ENCODE measurements at places on chromosomes 6 and 20.
A peak's percentile ranks its signal among the peaks of the same experiment; 100 is the strongest.

- DNase-seq: no peak
Measured at GRCh38 chr20:13492001-13492481, 146.7 kb downstream of the TASP1 start.

DNA sequence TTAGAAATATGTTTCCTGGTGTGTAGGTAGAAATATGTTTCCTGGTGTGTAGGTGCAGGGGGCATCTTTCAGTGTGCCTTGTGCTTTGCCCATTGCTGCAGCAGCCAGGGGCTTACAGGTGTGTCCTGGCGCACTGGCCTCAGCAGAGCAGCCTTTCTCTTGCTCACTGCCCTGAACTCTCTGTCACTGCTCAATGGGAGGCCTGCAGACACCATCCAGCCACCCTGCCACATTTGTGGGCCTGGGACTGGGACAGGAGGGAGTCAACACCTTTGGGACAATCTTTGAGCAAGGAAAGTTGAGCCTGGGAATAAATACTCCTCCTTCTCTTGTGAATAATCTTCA, 62.4 kb upstream of the RBM24 start:
- DNase-seq: no peak

DNA sequence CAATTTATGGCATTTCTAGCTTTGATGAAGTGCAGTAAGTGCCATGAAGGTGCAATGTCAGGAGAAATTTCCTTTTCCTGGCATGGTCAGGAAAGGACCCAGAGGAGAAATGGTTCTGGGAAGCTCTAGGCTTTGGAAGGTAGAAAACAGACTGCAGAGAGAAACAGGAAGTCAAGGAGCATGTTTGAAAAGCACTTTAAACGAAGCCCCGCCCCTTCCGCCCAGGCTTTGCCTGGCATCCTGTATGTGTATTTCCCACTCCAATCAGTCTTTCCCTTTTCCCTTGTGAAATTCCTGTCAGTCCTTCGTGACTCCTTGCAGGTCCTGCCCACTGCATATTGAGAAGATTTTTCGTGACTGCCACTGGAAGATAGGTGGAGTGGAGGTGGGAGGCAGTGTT, 320.9 kb upstream of the SASH1 start:
- DNase-seq: no peak

GRCh38 chr6:56595490-56596122, 47.1 kb downstream of the DST start:
- no peak for DNase-seq

- DNase-seq: no peak
Measured at GRCh38 chr6:379410-380181, 12.0 kb upstream of the IRF4 start.

DNA sequence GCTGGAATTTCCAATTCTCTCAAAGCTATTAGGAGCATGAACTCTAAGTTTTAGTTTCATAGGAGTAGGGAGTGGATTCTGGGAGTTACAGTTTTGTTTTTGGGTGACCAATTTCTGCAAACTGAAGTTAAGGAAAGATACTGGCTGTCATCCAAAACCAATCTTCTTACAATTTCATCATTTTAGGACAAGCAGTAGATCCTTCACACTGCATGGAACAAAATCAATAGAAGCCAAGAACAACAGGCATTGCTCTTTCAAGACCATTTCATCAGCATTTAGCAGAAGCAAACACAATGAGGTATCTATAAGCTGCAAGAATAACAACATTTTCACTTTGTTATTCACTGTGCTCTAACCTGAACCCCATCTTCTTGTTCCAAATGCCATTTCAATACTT, 173.0 kb downstream of the GMDS start:
- DNase-seq: no peak

DNA sequence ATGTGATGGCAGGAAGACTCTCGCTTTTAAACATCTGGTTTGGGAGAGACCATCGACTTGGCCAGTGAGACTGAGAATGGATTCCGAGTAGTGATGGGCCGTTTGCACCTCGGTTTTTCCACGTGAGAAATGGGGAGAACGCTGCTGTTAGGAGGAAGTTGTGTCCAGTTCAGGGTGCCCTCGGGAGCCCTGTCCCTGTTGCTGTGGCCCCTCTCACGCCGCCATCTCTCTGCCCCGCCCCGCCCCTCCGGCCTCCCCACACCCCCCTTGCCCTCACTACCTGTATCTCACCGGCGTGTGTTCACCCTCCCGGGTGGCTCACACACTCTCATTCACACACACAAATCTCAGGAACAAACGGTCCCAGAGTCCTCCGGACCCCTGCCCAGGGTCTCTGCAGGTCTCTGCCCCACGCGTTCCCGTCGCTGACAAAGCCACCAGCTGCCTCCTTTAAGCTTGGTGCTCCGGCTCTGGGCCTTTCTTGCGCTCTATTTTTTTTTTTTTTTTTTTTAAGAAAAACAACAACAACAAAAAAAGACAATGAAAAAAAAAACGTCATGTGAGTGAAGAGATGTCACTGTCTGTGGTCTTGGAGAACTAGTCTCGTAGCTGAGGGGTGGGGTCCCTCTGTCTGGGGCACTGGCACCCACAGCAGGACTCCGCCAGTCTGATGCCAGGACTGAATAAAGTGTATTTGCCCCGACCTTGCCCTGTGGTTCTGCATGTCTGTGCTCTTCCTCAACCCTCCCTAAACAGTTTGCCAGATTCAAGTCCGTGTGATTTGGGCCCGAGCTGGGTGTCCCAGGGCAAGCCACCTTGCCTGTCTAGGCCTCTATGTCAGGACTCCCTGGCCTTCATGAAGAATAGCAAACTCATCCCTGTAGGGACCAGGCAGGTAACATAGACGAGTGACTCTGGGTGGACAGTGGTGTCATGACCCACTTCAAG, 2.9 kb downstream of the SOX12 start:
- no peak for DNase-seq

DNA sequence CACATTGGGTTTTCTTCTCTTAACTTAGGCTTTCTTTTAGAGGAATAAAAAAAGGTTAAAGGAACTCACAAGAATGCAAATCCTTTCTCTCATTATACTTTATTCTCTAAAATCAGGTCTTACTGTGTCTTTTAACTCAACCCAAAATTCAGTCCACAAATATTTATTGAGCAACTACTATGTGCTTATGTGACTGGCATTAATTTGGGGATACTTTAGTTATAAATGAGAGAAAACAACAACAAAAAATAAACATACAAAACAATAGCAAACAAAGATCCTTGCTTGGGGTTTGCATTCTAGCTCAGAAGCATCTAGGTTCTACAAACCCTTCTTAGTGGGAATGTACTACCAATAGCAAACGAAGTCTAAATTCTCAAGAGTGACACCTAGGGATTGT, 266.2 kb downstream of the UTRN start:
- DNase-seq: no peak

- no peak for DNase-seq
Measured at GRCh38 chr6:138526822-138527235, 27.5 kb upstream of the NHSL1 start.

- DNase-seq: no peak
Measured at GRCh38 chr6:128230267-128230989, 290.0 kb downstream of the PTPRK start.

DNA sequence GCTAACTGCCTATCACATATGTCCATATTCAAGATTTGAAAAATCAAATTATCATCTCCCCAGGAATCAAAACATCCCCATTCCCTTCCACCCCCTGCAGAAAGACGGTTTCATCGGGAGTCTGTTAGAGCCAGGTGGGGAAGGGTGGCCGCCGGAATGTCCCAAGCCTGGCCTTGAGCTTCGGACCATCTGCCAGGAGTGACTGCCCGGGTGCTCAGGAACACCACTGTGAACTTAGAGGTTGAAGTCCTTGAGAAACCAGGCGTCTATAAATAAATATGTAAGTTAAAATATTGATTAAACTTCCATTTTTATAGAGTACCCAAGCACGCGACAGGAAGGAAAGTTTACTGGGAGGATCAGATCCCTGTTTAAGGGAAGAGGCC, 250.8 kb downstream of the DLL1 start:
- no peak for DNase-seq

- no peak for DNase-seq
Measured at GRCh38 chr6:41768545-41769308, 11.0 kb downstream of the FRS3 start.

GRCh38 chr6:81105998-81106397, 646.5 kb downstream of the TENT5A start:
- no peak for DNase-seq

DNA sequence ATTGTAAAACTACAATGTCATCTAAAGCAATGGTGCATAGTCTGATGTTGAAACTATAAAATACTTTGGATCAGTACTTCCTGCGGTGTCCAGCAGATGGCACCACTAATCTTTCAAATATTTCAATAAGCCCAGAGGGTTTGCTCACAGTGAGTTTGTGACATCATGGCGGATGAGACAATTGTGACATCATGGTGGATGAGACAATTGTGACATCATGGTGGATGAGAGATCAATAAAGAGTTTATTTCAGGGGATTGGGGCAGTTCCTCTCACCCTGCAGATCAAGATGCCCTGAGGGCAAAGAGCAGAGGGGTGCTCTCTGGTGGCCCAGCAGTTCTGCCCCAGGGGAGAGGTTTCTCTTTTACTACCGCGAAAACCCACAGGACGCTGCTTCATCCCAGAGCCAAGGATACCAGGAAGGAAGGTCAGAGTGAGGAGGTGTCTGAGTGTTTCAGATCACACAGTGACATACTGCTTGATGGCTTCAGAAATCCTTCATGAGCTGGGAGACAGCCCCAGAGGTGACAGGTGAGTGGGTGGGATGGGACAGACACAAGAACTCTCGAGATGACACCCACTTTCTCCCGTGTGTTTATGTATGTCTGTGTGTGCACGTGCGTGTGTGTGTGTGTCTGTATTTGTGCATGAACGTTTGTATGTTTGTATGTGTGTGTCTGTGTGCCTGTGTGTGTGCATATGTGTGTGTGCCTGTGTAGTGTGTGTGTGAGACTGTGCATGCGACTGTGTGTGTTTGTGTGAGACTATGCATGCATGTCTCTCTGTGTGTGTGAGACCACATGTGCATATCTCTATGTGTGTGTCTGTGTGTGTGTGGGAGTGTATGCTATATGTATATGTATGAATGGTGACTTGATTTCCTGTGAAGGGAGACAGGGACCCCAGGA, 7.3 kb upstream of the ULBP2 start:
- peak; percentile 43 for DNase-seq

GRCh38 chr20:48294196-48294595, 508.9 kb upstream of the SULF2 start:
- no peak for DNase-seq

DNA sequence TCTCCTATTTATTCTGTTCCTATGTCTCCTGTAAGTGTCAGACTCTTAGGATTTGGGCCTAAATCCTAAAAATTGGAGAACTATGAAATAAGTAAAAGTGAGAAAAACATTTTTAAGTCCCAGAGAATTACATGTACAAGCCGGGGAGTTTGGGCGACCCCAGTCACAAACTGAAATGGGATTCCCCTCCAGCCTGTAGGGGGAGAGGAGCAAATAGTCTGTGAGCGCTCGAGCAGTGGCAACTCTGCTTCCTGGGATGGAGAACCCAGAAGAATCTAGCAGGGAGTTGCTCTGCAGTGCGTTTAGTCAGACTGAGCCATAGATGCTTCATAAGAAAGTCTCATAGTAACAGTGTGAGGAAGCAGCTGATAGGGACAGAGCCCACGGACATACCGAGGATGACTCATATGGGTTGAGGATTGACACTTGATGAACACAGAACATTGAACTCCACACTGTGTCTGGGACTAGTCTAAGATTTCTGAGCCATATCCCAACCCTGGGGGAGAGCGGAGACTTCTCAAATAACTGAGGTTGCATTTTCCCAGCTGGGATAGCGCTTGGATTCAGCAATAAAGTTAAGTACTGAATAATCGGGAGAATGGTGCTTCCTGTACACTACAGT, 437.2 kb downstream of the BCKDHB start:
- no peak for DNase-seq

DNA sequence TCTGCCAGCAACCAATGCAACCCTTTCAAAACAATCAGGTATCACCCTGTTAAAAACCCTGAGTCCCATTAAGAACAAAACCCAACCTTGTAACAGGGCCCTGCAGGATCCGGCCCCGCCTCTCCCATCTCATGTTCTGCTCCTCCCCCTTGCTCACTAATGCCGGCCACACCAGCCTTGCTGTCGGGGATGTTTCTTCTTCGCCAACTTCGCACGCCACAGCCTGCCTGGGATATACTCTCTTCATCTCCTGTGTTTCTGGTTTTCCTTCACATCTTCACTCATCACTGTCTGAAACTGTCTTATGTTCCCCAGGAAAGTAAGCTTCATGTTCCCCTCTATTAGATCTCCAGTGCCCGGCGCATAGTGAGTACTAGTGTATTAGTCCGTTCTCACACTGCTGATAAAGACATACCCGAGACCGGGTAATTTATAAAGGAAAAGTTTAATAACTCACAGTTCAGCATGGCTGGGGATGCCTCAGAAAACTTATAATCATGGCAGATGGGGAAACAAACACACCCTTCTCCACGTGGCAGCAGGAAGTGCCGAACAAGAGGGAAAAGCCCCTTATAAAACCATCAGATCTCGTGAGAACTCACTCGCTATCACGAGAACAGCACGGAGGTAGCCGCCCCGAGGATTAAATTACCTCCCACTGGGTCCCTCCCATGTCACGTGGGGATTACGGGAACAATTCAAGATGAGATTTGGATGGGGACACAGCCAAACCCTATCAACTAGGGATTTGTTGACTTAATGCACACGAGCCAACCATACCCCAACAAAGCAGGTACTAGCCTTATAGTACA, 5.1 kb downstream of the TP53RK start:
- DNase-seq: peak; percentile 79

GRCh38 chr6:46888031-46888430, 33.7 kb downstream of the ADGRF5 start:
- DNase-seq: no peak

DNA sequence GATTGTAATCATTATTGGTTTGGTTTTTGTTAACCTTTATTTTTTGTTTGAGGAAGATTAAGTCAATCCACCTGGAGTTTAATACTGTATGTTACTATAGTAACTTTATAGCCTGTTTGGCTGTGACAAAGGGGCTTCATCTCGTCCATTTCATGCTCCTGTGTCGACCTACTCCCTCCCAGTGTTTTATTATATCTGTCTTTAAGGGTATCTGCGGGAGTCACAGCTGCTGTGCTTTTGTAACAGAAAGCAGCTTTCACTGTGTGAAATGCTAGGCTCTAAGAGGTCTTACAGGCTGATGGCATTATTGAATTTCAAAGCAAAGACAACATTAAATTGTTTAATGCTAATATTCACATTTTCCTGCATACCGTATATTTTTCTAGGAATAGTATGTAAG, 698.0 kb upstream of the POU3F2 start:
- no peak for DNase-seq

- DNase-seq: no peak
Measured at GRCh38 chr6:10682355-10682988, 11.9 kb downstream of the C6orf52 start.

GRCh38 chr20:42267793-42268384, 649.7 kb upstream of the CHD6 start:
- DNase-seq: no peak

GRCh38 chr6:163877877-163878639, 463.5 kb downstream of the QKI start:
- DNase-seq: no peak

DNA sequence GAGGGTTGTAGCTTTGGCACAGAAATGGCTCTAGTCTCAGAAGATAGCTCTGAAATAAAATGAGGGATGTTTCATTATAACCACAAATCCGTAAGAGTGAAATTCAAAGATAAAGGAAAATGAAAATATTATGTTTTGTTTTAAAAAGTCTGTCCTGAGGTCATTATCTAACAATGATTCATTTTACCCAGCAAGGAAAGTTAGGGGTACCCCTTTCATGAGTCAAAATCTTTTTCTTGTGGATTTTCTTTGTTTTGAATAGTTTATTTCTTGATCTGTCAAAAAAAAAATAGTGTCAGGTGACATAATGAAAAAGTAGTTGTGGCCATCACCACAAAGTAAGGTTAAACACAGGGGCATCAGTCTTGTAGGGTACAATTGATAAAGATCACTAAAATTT, 59.7 kb upstream of the MYB start:
- DNase-seq: no peak
